ENCODE measurements at places on chromosomes 7 and 10. TPM values are rescaled to one million over a fixed set of nuclear protein-coding genes. Genes with fewer than 3 reads are reported as not detected.

Gene DLD
- 99.9 TPM for total RNA-seq

Gene MLXIPL
- total RNA-seq: 6.5 TPM

- H3K4me3 ChIP-seq: no peak overlapping the region
- H3K4me1 ChIP-seq: no peaks in the 10 kb centered on the region
- H3K36me3 ChIP-seq: no peaks in the 10 kb centered on the region
- H3K27ac ChIP-seq: no peak overlapping the region
- H3K27me3 ChIP-seq: no peaks in the 10 kb centered on the region
Observed at GRCh38 chr10:117411479-117412399, 36.5 kb upstream of the PDZD8 start.

- H3K27me3 ChIP-seq: no peaks in the 10 kb centered on the region
- peaks cover 64% of the 10 kb centered on the region for H3K36me3 ChIP-seq
- no peaks in the 10 kb centered on the region for H3K4me1 ChIP-seq
- no peak overlapping the region for H3K27ac ChIP-seq
- no peak for DNase-seq
Observed at GRCh38 chr7:741850-742249, 14.8 kb upstream of the PRKAR1B start.

Gene SPDYE2
- total RNA-seq: not detected

DNA sequence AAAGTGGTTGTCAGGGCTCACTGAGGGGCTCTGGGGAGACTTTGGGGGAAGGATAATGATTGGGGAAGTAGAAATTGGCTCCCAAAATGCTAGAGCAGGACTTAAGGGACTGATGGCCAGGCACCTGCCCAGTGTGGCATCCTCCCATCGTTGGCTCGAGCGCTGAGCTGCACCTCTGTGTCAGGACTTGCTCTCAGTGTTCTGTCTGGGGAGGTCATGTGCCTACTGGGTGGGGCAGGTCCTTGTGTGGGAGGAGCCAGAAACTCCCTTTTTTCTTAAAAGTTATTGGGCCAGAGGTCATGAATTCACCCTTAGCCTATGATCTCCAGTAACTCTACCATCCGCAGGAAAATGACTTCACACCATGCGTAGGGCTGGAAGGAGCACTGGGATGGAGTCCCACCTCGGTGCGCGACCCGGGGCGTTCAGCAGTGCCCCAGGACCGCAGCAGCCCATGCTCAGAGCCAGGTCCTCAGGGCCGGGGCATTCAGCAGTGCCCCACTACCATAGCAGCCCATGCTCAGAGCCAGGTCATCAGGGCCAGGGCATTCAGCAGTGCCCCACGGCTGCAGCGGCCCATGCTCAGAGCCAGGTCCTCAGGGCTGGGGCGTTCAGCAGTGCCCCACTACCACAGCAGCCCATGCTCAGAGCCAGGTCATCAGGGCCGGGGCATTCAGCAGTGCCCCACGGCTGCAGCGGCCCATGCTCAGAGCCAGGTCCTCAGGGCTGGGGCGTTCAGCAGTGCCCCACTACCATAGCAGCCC is 221.9 kb downstream of the EBF3 start:
- no peaks in the 10 kb centered on the region for H3K4me1 ChIP-seq
- peaks cover 4% of the 10 kb centered on the region for H3K36me3 ChIP-seq
- DNase-seq: peak; percentile 7
- H3K4me3 ChIP-seq: no peak overlapping the region
- H3K27ac ChIP-seq: no peak overlapping the region
- no peaks in the 10 kb centered on the region for H3K27me3 ChIP-seq

Gene JAKMIP3
- total RNA-seq: 1.1 TPM

Gene C7orf57
- total RNA-seq: not detected

Gene CDC14C
- not detected for total RNA-seq

DNA sequence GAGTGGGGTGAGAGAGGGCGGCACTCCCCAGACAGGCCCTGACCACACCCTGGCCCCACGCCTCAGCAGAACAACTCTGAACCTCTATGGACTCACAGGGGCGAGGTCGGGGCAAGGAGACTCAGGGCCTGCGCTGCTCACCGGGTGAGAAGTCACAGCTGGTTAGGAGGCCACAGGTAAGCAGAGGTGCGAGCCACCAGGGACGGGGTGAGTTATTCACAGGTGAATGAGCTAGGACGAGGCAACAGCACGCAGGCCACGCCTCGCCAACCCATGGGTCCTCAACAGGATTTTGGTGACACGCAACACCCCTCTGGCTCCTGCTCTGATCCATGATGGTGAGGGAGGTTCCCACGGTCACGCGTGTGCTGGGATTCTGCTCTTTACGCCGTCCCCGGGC is 202.5 kb downstream of the ADARB2 start:
- no peaks in the 10 kb centered on the region for H3K4me1 ChIP-seq
- H3K4me3 ChIP-seq: no peak overlapping the region
- H3K36me3 ChIP-seq: no peaks in the 10 kb centered on the region
- DNase-seq: no peak

Gene CUBN
- total RNA-seq: 1.7 TPM

- H3K4me3 ChIP-seq: no peak overlapping the region
- peaks cover 48% of the 10 kb centered on the region for H3K36me3 ChIP-seq
- DNase-seq: no peak
- no peak overlapping the region for H3K27ac ChIP-seq
- H3K27me3 ChIP-seq: no peaks in the 10 kb centered on the region
- peaks cover 22% of the 10 kb centered on the region for H3K4me1 ChIP-seq
Observed at GRCh38 chr10:132705173-132705572, 80.8 kb downstream of the NKX6-2 start.

DNA sequence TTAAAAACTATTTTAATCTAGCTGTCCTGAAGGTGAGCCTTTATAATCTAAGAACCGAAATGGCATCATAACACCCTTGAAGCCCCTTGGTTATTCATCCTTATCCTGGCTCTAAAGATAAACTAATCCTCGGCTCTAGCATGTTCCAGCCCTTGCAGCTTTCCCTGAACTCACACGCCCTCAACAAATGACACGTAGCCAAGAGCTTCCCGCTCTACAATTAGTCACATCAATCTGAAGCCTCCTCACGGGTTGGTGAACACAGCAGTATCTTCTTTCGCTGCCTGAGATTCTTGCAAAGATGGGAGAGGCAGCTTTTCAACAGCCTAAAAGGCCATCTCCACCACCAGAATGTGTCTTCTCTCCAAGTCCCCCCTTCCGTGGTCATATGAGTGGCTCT is 4.1 kb downstream of the FRMD4A start:
- peaks cover 20% of the 10 kb centered on the region for H3K4me1 ChIP-seq
- peak; percentile 37 for DNase-seq
- no peak overlapping the region for H3K4me3 ChIP-seq
- H3K27ac ChIP-seq: no peak overlapping the region

DNA sequence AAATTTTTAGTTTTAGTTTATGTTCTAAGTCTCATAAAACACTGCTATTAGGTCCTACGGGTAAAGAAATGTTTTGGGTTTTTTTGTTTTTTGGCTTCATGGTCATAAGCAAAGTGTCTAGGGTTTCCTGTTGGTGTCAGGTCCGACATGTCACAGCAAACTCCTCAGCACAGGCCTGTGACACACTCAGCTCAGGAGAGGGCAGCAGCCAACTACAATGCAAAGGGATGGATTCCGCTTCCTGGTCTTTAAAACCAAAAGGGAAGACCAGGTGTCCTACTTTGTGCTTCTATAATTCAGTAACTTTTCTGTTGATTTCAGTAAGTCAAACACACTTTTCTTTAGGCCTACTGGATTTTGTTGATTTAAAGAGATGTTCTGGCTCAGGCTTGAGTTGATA is 83.8 kb upstream of the MACROH2A2 start:
- no peaks in the 10 kb centered on the region for H3K4me1 ChIP-seq
- H3K36me3 ChIP-seq: no peaks in the 10 kb centered on the region
- H3K27ac ChIP-seq: no peak overlapping the region
- peak; percentile 88 for DNase-seq
- H3K4me3 ChIP-seq: no peak overlapping the region

- H3K27ac ChIP-seq: no peak overlapping the region
- H3K4me3 ChIP-seq: peak overlapping the region; percentile 49
- no peak for DNase-seq
- peaks cover 14% of the 10 kb centered on the region for H3K27me3 ChIP-seq
- peaks cover 15% of the 10 kb centered on the region for H3K4me1 ChIP-seq
- no peaks in the 10 kb centered on the region for H3K36me3 ChIP-seq
Observed at GRCh38 chr10:46555713-46556514, 544 bp downstream of the GPRIN2 start.

Gene COPS6
- 97.6 TPM for total RNA-seq

- H3K36me3 ChIP-seq: no peaks in the 10 kb centered on the region
- H3K4me3 ChIP-seq: no peak overlapping the region
- no peak for DNase-seq
- H3K4me1 ChIP-seq: no peaks in the 10 kb centered on the region
- no peak overlapping the region for H3K27ac ChIP-seq
Observed at GRCh38 chr7:72317341-72317740, 94.8 kb downstream of the CALN1 start.

Gene HOXA9
- not detected for total RNA-seq

DNA sequence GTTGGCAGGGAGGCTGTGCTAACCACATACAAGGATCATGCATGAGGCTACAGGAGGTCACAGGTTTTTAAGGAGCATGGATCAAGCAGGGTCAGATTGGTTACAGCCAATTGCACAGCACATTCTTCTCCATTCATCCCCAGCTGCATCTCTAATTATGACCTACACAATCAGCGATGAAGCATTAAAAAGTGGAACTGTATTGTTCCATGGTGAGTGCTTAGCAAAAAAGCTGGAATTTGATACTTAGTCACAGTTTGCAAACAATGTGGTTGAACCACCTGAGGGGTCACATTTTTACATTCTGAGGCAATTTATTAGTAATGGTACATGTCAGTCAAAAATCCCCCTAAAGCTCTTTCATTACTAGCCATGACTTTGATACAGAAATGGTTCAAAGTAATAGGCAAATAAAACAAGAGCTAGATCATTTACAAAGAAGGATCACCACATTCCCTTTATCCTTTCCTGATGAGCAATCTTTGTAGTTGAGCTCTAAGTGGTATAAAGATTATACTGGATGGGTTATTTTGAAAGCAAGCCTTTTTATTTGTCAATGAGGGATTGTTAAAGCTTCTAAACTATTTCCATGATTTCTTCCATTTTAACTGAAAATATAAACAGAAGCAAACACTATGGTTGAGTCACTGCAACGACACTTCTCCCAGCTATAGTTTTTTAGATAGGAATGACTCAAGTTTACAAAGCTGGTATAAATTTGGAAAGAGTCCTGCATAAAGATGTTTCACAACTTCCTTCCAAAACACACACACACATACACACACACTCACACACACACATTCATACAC is 217.8 kb upstream of the SEMA3A start:
- H3K4me1 ChIP-seq: no peaks in the 10 kb centered on the region
- no peak for DNase-seq
- H3K36me3 ChIP-seq: no peaks in the 10 kb centered on the region
- no peak overlapping the region for H3K27ac ChIP-seq
- no peak overlapping the region for H3K4me3 ChIP-seq

Gene TMEM139
- total RNA-seq: not detected

DNA sequence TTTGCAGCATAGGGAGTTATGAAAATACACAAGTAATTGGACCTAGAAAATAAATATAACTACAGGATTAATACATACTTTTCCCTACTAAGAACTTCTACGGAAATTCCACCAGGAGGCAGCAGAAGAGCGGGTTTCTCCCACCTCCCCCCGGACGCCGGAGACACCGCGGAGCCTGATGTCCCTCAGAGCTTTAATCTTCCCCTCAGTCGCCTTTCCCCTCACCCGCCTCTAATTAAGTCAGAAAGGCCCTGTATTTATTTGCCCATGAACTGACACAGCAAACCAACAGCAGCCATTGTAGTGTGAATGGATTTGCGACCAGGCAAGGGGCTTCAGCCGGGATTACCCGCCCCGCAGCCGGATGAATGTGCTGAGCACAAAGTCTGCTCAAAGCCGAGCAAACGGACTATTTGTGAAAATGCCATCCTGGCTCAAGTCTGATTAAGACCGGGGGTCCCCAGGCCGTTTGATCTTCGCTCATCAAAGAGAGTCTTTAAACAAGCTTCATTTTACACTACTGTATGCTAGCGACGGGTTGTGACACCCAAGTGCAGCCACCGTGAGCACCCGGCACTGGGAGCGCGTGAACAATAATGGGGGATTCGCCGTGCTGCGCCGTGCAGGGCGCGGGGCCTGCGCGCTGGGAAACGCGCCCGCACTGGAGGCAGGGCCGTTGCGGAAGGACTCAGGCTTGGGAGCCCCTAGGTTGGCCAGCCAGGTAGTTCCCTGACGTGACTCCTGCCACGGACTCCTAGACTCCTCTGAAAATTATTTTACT is 5.6 kb upstream of the DKK1 start:
- no peak for DNase-seq
- peaks cover 46% of the 10 kb centered on the region for H3K27me3 ChIP-seq
- H3K27ac ChIP-seq: no peak overlapping the region
- H3K4me1 ChIP-seq: peaks cover 6% of the 10 kb centered on the region

GRCh38 chr7:34181271-34181958 is 276.1 kb downstream of the BMPER start:
- no peaks in the 10 kb centered on the region for H3K4me1 ChIP-seq
- no peaks in the 10 kb centered on the region for H3K27me3 ChIP-seq
- no peaks in the 10 kb centered on the region for H3K36me3 ChIP-seq

- H3K4me1 ChIP-seq: no peaks in the 10 kb centered on the region
- no peaks in the 10 kb centered on the region for H3K27me3 ChIP-seq
- H3K27ac ChIP-seq: no peak overlapping the region
Observed at GRCh38 chr7:111833466-111833865, 271.2 kb upstream of the IMMP2L start.

GRCh38 chr7:16479591-16479990 is 14.1 kb upstream of the SOSTDC1 start:
- H3K27me3 ChIP-seq: no peaks in the 10 kb centered on the region
- DNase-seq: no peak
- no peak overlapping the region for H3K4me3 ChIP-seq
- H3K4me1 ChIP-seq: no peaks in the 10 kb centered on the region

DNA sequence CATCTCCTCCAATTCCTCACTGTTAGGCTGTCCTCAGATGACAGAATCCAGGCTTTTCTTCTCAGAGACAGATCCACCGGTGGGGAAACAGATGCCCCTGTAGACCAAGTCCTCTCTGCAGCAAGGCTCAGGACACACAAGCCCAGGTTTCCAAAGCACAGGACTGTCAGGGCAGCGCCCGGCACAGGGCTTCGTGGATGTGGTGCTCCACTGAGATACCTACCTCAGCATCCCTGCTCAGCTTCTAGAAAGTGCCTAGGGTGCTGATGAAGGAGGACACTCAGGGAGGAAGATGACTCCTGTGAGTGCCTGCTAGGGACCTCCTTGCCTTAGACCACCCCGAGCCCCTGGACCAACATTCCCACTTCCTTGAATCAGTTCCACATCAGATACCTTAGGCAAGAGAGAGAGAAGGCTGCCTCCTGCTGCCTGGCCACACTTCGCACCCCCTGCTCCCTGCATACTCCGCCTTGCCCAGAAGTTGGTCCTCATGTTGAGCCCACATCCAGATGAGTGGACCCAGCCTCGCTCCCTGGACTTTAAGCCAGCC is 8.9 kb upstream of the RBP3 start:
- no peak for DNase-seq
- peaks cover 10% of the 10 kb centered on the region for H3K4me1 ChIP-seq
- no peak overlapping the region for H3K4me3 ChIP-seq
- H3K27me3 ChIP-seq: no peaks in the 10 kb centered on the region
- H3K27ac ChIP-seq: no peak overlapping the region

Gene HEPACAM2
- not detected for total RNA-seq

Gene UPK3B
- 0.75 TPM for total RNA-seq

Gene HHEX
- 8.3 TPM for total RNA-seq

- no peaks in the 10 kb centered on the region for H3K27me3 ChIP-seq
- no peak overlapping the region for H3K4me3 ChIP-seq
- no peak overlapping the region for H3K27ac ChIP-seq
- no peaks in the 10 kb centered on the region for H3K36me3 ChIP-seq
- H3K4me1 ChIP-seq: no peaks in the 10 kb centered on the region
- DNase-seq: no peak
Observed at GRCh38 chr7:111384065-111384891, 178.0 kb downstream of the IMMP2L start.
